ENCODE measurements at places on chromosomes 11 and 22. TPM values are rescaled to one million over a fixed set of nuclear protein-coding genes. Genes with fewer than 3 reads are reported as not detected.

DNA sequence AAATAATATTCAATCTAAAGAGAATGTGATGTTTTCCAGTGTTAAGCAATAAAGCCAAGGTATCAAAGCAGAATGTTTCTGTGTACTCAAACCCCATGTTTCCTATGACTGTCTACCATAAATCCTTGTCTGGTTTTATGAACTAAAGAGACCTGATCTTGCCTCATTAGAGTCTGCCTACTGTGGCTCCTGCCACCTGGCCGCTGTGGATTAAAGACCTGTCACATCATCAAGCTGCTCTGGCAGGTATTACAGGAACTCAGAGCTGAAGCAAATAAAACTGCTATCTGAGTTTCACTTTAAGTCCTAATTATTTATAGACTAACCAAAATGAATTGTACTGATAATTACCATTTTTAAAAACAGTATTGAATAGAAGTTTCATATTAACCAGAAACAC, 207.8 kb upstream of the CCDC90B start:
- DNase-seq, result no peak

The LRRC55 gene
- 1.2 TPM for total RNA-seq

DNA sequence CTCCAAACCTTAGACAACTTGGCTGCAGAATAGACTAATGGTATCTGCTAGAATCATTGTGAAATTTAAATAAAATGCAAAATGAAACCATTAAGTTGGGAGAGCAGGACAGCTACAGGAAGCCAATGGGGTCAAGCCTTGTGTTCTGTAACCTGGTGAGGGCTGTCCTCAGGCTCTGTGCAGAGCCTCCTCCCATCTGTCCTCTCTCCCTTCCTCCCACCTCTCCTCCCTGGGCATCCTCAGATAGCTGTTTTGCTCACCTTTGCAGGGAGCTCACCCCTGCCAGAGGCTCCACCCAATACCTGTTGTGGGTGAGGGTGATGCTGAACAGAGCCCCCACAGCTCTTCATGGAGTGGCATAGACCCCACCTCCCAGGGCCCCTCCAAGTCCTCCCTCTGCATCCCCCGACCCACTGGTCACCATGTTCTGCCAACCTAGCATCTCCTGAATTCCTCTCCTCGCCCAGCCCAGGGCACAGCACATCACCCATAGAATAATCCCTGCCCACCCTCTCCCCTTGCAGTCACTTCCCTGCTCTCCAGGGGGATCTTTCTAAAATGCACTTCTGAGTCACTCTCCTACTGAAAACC, 100.3 kb downstream of the PDE2A start:
- no peak for DNase-seq

GRCh38 chr11:74871037-74871436, 77.9 kb downstream of the XRRA1 start:
- DNase-seq, result no peak

DNA sequence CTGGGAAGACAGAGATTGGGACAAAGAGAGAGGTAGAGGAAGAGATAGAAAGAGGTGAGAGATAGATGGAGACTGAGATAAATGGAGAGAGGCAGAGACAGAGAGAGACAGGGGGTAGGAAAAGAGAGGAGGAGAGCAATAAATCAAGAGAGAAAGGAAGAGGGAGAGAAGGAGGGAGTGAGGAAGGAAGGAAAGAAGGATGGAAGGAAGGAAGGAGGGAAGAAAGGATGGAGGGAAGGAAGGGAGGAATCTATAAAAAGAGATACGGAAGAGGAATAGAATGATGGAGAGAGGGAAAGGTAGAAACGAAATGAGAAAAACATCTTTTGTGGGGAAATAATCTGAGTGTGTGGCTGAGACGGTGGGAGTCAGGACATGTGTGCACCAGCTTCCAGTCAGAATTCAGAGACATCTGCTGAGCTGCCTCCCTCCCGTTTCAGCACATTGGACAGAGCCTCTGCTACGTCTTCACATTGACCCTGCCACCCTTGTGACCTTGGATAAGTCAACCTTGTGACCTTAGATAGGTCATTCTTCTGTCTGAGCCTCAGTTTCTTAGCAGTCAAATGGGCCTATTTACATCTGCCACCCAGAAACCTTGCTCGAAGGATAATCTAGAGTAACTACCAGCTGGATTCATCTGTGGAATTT, 417.8 kb downstream of the MIAT start:
- no peak for DNase-seq

GRCh38 chr22:19110064-19110458, 12.2 kb downstream of the DGCR2 start:
- DNase-seq, result no peak

- DNase-seq, result no peak
These were observed 31.2 kb downstream of the C11orf71 start for GRCh38 chr11:114368918-114369680.

- DNase-seq, result no peak
These were observed 92.3 kb upstream of the ASPHD2 start for GRCh38 chr22:26336773-26337172.

DNA sequence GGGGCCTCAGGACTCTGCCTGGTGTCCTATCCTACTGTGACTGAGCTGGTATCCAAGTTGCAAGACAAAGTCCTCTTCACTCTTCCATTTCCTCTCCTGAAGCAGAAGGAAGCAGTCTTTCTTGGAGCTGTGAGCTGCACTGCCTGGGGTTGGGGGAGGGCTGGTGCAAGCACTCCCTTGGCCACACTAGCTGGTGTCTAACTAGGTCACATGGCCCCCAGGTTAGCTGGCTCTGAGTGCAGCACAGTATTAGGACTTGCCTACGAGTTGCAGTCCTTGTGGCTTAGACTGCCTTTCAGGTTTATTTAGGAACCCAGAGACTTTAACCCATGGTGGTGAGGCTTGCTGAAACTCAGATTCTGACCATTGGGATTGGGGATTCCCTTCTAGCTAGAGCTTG, 138.9 kb downstream of the NELL1 start:
- no peak for DNase-seq

- no peak for DNase-seq
These were observed 66.9 kb downstream of the OTOG start for GRCh38 chr11:17613983-17614382.

DNA sequence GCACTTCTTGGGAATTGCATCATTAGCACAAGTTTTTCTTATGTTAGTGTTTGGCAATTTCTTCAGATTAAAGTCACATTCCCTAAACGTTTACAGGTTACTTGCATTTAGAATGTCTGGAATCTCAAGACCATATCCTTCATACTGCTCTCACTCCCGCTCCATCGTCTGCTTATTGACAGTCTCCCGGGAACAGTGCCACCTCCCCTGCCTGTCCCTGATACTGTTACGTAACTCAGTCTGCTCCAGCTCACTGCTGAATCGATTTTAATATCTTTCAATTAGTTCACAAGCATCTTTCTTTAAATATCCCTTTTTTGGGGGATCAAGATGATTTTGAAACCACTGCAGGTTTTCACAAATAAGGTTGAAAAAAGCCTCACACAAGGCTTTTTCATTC, 48.2 kb downstream of the GLYATL2 start:
- DNase-seq, result no peak

The EP300 gene
- 72.2 TPM for total RNA-seq

The DEPDC5 gene
- 29.9 TPM for total RNA-seq

The NXPE4 gene
- total RNA-seq, result not detected

- no peak for DNase-seq
These were observed 74.3 kb downstream of the VPREB1 start for GRCh38 chr22:22318723-22319465.

The MUC2 gene
- under 0.01 TPM for total RNA-seq

DNA sequence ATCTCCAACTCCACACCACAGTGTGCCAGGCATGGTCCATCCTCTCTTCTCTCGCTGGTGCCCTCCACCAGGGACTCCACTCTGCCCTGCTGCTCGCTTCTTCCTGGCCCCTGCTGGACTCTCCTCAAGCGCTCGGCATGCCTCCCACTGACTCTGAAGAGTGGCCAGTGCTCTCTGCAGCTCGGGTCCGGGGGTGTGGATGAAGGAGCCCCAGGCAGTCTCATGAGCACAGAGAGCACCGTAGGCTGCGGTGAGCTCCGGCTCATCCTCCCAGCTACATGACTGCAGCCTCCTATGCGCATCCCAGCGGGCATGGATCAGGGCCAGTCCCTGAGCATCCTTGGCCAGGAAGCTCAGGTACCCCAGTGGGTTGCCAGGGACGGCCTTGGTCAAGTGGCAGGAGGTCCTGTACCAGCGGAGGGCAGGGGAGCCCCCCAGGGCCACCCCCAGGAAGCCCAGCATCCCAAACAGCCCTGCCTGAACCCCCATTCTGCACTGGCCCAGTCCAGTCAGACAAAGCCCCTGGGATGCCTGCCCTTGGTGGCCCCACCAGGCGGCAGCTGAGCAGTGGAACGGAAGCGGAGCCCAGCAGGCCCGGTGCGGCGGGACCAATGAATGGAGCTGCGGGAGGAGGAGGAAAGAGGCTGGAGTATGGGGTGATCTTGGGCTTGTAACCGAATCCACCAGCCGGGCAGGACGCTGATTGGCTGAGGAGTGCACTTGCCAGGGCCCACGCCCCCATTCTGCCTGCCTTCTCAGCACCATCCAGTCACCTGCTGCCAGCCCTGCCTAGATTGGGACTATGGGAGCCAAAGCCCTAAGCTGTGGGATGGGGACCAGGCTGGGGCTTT, at the start of gene PLA2G3:
PLA2G3 (minus strand) TSS at position 643 of the 851 bp plus-strand sequence; CDS start at position 489, 154 bp downstream.
- DNase-seq, result peak; percentile 31

The TUBA8 gene
- 4.8 TPM for total RNA-seq

The SSTR3 gene
- total RNA-seq, result 1.7 TPM

GRCh38 chr22:49627217-49628181, 200.2 kb downstream of the BRD1 start:
- DNase-seq, result no peak

The NNMT gene
- 871 TPM for total RNA-seq
